ENCODE measurements at places on chromosomes 5 and 9.
A peak's percentile ranks its signal among the peaks of the same experiment; 100 is the strongest.

DNA sequence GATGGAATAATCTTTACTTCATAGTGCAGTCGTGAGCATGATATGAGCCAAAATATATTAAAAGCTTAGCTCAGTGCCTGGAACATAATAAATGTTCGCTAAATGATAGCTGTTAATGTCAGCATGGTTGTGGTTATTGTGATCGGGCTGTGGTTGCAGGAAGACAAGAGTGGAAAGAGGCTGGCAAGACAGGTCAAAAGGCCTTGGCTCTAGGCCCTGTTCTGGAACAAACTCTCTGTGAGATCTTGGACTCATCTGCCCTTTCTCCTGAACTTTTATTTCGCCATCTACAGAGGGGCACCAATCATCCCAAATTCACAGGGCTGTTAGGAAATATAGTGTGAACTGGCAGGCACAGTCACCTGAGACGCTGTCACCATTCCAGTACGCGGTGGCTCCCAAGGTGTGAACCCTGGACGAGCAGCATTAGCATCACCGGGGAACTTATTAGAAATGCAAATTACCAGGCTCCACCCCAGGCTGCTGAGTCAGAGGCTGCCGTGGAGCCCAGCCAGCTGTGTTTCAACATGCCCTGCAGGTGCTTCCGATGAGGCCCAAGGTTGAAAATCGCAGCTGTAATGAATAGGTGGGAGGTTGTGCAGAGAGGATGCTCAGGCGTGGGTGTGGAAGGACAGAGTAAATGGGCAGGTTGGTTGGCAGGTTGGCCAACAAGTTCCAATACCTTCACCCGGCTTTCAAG is 50.2 kb upstream of the SAP30L start:
- DNase-seq = no peak

DNA sequence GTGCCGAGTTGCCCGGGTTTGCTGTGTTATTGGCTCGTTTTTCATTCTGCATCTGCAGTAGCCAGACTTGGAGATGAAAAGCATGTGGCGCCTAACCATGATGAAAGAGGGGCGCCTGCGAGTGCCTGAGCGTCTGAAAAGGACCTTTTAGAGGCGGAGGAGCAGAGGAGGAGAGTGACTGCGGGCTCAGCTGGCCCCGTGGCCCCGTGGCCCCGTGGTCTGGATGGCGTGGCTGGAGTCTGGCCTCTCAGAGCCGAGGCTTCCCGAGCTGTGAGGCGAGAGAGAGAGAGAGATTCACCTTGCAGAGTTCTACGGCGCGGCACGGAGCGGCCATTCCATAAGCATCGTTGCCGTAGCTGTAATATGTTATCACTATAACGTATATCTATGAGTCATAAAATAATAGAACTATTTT is 55.3 kb upstream of the RNU6ATAC start:
- DNase-seq = no peak

- DNase-seq = no peak
Observed at GRCh38 chr9:18910916-18911315, 122.1 kb downstream of the SAXO1 start.

DNA sequence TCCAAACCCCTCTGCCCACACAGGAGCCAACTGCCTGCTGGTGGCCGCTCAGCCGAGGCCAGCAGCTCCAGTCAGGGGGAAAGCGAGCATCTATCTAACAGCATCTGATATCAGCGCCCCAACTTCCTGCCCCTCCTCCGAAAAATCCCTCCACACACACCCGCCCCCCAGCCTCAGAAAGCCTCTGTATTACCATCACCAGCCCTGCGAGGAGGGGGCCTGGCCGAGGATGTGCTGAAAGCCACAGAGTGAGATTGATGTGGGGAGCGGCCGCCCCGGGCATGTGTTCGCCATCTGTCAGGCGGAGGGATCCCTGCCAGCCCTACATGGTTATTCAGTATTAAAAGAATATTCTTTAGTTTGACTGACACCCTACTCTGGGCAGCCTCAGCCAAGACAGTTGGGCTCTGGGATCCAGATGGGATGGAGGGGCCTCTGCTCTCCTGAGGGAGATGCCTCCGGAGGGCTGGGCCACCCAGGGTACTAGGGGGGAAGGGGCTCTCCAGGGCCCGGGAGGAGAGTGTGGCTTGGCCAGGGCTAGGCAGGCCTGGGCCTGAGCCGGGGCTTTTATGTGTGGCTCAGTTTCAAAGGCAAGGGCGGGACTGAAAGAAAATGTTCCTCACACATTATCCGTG is 98.0 kb downstream of the HSD17B3 start:
- DNase-seq = peak; percentile 9

DNA sequence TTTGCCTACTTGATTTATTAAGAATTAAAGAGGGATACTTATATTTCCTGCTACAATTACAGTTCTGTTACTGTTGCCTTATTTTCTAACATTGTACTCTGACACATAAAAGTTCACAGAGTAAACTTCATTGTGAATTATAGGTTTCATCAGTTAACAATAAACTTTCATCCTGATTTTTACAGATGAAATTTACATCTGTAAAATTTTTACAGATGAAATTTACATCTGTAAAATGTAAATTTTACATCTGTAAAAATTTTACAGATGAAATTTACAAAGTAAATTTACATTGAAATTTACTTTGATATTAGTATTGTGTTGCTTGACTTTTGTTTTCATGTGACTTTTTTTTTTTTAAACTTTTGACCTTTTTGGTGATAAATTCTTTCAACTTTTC is 9.3 kb downstream of the ZBTB43 start:
- DNase-seq = no peak

DNA sequence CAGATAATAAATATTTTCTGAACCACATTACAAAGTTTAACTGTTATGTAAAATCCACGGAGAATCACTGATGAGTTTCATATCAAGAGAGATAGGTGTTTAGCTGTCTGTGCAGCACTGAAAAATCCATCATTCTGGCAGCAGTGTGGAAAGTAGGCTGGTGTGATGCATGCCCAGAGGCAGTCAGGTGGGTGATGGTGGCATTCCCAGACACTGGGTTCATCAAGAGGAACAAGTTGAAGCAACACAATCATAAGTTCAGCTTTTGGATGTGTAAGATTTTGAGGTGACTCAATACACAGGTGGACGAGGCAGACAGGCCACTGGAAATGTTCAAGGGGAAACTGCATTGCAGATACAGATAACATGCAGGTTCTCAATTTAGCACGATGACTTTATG is 11.9 kb downstream of the DNAH5 start:
- DNase-seq = no peak

- no peak for DNase-seq
Observed at GRCh38 chr9:19405771-19406170, 3.0 kb upstream of the ACER2 start.

DNA sequence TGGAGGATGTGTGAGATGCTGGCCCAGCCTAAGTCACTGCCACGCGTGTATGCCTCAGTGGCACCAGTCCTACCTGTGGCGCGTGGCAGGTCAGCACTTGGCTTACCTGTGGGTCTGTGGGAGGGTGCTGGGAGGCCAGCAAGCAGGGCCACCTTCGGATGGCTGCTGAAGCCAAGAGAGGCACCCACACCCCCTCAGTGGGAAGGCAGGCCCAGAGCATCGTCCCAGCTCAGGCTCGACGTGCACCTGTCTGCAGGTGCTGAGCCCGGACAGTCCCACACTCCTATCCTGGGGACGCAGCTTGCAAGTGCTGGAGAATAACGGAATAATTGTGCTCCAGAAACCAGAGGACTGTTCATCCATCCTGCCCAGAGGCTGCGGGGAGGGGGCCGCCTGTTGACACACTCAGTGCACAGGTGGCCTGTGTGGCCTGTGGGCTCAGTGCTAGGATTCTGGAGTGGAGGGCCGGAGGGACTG is 24.0 kb downstream of the NKD2 start:
- DNase-seq = no peak

DNA sequence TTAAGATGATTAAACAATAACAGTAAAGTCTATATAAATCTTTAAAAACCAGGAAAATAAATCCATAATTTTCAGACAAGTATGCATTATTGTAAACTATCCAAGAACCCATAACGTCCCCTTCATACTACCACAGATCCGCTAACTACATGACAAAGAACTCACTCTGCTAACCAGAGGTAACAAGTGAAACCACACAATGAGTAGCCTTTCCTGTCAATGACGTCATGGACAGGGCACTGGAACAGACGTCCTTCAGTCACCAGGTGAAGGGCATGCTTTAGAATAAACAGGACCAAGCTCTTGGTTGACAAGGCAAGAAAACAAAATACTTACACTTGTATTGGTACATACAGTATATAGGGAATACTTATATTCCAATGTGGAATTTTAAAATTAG is 45.2 kb downstream of the RNF130 start:
- no peak for DNase-seq

GRCh38 chr9:91714020-91714806 is 235.8 kb downstream of the ROR2 start:
- DNase-seq = no peak

DNA sequence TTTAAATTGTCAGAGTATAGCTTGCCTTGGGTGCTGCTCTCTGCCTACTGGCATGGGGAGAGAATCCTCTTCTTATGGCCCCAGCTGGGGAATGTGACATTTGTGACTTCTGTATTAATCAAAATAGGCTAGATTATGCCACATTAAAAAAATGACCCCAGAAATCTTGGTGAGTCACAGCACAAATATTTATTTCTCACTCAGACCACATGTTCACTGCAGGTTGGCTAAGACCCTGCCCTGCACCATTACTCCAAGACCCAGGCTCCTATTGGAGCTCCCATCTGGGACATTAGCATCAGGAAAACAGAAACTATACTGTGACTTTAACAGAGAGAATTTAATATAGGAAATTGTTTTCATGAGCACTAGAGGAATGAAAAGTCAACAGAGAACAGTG is 16.6 kb upstream of the WHRN start:
- no peak for DNase-seq

- DNase-seq = no peak
Observed at GRCh38 chr9:111662576-111663300, 1.3 kb downstream of the GNG10 start.

GRCh38 chr9:127847178-127847510 is 7.3 kb downstream of the ENG start:
- no peak for DNase-seq

- DNase-seq = no peak
Observed at GRCh38 chr5:37615184-37615583, 224.7 kb downstream of the GDNF start.

DNA sequence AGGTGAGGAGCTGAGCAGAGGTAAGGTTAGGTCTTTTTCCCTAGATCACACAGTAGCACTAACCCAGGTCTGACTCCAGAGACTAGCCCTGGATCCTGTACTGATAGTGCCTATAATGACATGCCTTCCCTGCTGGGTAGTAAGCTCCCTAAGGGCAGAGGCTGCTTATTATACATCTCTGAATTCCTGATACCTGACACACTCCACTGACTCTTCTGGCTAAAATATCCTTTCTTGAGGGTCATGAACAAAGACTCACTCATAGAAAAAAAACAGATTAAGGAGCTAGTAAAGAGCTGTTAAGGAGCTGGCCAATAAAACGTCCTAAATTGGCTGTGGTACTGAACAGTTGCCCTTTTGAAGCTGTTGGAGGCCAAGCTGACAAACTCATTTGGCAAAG is 149.0 kb upstream of the ITGA1 start:
- no peak for DNase-seq

DNA sequence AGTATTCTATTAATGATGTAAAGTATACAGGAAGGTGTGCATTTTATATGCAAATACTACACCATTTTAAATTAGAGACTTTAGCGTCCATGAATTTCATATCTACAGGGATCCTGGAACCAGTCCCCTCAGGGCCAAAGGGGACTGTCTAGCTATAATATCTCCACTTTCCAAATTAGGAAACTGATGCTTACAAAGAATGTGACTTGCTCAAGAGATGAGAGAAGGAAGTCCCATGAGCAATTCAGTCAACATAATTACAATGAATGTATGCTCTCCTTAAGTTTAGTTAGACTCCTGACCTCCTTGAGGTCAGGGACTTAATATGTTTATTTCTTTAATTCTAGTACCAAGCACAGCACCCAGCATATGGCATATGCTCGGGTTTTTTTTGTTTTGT is 23.7 kb downstream of the NIPBL start:
- no peak for DNase-seq

DNA sequence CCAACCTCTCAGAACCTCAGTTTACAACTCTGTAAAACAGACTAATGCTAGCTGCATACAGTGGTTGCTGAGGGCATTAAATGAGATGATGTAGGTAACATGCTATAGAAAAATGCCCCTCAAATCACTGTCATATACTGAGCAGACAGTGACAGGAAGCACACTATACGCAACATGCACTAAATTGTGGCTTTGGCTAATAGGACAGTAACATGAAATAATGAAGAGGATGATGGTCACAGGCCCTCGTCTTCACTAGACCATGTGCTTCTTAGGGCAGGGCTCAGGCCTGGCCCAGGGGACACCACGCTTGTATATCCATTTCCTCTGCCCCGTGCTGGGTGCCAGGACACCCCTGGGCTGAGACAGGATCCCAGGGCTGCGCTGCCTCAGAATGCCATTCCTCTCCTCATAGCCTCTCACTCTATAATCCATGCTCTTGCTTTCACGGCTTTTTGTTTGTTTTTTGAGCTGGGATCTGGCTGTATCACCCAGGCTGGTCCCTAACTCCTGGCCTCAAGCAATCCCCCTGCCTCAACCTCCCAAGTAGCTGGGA is 18.9 kb downstream of the CSF1R start:
- no peak for DNase-seq

GRCh38 chr5:76111477-76112174 is 28.4 kb downstream of the SV2C start:
- no peak for DNase-seq

DNA sequence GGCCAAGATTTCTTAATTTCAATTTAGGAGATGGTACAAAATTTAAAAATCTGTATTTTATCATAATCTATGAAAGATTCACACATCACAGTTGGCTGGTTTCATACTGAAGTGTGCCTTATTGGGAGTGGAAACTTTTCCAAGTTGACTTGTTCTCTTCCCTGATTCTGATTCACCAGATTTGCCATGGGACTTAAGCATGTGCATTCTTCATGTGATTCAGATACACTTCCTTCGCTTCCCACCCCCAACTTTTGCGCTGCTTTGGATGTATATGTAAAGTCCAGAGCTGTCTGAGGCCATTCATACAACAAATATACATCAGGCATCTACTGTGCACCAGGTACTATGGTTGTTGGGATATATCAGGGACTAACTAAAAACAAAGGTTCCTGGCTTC is 34.4 kb downstream of the CPEB4 start:
- DNase-seq = no peak

DNA sequence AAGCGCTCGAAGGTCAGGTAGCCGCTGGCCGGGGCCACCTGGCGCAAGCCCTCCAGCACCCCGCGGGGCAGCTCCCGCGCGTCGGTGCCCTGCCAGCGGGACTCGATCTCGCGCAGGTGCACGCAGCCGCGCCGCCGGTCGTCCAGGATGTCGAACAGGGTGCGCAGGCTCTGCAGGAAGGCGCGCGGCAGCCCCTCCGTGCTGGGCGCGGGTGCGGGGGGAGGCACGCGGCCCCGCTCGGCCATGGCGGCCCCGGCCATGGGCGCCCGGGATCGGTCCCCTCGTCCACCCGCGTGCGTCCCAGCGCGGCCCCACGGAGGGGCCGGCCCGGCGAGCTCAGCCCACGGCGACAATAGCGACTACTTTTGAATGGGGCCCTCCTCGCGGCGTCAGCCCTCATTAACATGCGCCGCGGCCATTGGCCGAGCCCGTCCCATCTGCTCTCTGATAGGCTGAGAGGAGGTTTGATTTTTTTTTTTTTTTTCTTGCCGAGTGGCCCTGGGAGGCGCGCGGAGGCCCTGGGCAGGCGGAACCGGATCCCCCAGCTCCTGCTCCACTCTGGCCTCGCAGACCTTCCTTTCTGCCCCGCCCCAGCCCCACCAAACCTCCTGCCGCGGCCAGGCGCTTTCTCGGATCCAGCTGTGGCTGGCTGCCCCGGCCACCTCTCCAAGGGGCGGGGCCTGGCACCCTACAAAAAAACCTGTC is at the start of gene SAPCD2:
SAPCD2 (minus strand) TSS at position 357 of the 705 bp plus-strand sequence; CDS start at position 260, 97 bp downstream.
- DNase-seq = peak; percentile 72
